ENCODE measurements at places on chromosomes 4 and X. TPM values are rescaled to one million over a fixed set of nuclear protein-coding genes. Genes with fewer than 3 reads are reported as not detected.

The TMSB15C gene
- 2.2 TPM for total RNA-seq

The CD38 gene
- under 0.01 TPM for total RNA-seq

The UGT2B17 gene
- total RNA-seq = not detected

The DCAF12L1 gene
- not detected for total RNA-seq

The TMPRSS11D gene
- 0.96 TPM for total RNA-seq

The FOXR2 gene
- not detected for total RNA-seq

The SPOCK3 gene
- 0.64 TPM for total RNA-seq
